ENCODE measurements at places on chromosomes 7 and 10.

DNA sequence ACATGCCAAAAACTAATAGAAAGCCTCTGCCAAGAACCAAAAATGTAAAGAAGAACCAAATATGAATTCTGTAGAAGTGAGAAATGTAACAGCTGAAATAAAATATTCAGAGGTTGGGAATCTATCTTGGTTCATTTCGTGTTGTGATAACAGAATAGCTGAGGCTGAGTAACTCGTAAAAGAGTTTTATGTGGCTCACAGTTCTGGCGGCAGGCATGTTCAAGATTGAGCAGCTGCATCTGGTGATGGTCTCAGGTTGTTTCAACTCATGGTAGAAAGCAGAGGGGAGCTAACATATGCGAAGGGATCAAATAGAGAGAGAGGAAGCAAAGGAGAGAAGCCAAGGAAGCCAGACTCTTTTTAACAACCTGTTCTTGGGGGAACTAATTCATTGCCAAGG is 717.2 kb downstream of the TNS3 start:
- DNase-seq, result no peak

GRCh38 chr10:69515699-69516259 is 57.4 kb downstream of the NEUROG3 start:
- peak; percentile 27 for DNase-seq

DNA sequence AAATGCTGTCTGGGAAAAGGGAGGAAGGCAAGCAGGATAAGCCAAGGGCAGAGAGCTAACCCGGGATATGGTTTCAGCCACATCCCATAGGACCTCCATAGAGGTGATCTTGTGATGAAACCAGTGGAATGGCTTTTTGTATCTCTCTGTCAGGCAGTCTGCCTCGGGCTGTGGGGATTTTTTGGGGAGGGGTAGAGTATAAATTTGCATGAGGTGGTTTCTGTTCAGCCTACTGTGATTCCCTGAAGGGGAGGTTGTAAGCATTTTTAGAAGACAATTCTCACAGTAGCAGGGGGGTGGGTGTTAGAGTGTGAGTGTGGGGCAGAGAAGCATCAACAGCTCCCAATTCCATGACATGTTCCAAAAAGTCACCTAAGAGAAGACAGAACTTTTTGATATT is 11.8 kb downstream of the OR9A2 start:
- no peak for DNase-seq

DNA sequence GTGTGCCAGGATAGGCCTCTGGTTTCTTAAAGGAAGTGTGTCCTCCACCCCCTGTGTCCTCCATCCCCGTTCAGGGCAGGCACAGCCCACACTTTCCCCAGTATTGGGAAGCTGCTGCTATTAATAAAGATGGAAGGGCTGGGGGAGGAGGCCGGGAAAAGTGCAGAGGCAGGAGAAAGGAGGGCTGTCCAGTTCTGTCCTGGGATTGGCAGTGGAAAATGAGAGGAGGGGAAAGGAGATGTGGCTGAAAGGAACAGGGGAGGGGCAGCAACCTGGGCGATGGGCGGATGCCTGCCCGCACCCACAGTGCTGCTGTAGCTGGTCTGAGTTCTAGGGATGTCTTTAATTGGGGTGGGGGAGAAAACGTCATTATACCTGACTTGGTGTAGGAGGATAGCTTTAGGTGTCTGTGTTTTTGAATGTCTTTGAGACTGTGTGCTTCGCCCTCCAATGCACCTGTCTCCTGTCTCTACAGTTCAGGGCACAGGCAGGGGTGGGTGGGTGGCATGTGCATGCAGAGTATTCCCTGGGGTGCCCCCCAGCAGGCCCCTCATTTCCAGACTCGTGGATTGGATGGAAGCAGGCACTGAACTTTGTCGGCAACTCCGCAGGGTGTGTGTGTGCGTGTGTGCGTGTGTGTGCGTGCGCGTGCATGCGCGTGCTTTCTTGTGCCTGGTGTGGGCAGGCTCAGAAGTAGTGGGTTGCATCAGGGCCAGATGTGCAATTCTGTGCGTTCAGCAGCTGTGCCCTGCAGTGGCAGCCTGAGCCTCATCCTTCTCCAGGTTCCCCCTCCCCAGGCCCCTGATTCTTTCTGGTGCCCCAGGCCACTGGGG is 2.5 kb downstream of the TRIM8 start:
- DNase-seq, result no peak

GRCh38 chr7:1666823-1667565 is 3.1 kb upstream of the ELFN1 start:
- DNase-seq, result no peak

GRCh38 chr7:129851174-129851573 is 101.6 kb downstream of the UBE2H start:
- no peak for DNase-seq

DNA sequence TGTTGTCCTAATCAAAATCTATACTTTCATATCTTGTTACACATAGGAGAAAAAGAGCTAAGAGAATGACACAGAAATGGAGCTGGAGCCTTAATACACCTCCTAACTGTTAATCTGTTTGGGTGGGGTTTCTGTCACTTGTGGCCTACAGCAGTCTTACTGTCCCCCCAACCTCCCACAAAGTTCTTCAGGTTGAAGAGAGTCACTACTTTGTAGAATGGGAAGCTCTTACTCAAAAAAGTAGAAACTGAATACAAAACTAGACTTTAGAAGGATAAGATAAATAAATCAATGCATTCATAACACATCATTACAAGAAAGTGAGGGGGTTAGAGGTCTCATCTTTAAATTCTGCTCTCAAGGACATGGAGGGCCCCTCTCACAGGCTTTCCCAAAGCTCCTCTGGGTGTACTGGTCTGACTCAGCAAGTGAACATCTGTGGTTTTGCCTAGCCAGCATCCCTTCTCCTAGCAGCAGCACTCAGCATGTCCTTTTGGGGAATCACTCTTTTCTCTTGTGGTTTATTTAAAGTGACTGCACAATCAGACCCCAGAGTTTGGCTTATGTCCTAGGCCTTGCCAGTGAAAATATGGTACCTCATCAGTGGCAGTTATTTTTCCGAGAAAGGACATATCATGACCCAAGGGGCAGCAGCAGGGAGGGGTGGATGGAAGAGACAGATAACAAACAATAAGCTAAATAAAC is 2.0 kb upstream of the BLVRA start:
- DNase-seq, result no peak

DNA sequence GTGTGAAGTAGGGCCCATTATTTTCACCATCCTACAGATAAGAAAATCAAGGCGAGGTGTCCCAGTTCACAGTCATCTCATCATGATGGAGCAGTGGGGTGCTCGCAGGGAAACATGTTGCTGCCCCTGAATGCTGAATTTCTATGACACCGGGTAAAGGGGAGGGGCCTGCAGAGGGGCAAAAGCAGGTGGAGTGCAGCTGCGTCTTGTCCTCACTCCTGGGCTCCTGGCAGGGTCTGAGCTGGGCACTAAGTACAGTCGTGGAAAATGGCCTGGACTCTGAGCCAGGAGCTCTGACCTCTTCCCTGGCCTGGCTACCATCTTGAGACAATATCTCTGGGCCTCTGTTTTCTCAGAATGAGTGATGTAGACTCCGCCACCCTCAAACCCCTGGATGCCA is 253.1 kb upstream of the PITRM1 start:
- DNase-seq, result no peak

DNA sequence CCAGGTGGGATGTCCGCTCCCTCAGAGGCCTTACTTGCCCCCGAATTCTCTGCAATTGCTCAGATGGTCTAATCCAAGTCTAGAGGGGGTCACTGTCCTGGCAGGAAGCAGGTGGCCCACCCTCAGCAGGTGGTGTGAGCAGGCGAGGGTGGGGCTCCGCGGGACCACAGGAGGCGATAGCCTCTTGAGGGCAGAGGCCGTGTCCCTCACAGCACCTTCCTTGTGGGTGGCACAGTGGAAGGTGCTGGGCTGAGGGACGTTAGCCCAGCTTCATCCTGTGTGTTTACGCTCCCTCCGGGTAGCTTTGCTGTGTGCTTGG is 38.3 kb upstream of the INPP5A start:
- no peak for DNase-seq

GRCh38 chr10:125734823-125735222 is 15.3 kb downstream of the EDRF1 start:
- DNase-seq, result no peak

DNA sequence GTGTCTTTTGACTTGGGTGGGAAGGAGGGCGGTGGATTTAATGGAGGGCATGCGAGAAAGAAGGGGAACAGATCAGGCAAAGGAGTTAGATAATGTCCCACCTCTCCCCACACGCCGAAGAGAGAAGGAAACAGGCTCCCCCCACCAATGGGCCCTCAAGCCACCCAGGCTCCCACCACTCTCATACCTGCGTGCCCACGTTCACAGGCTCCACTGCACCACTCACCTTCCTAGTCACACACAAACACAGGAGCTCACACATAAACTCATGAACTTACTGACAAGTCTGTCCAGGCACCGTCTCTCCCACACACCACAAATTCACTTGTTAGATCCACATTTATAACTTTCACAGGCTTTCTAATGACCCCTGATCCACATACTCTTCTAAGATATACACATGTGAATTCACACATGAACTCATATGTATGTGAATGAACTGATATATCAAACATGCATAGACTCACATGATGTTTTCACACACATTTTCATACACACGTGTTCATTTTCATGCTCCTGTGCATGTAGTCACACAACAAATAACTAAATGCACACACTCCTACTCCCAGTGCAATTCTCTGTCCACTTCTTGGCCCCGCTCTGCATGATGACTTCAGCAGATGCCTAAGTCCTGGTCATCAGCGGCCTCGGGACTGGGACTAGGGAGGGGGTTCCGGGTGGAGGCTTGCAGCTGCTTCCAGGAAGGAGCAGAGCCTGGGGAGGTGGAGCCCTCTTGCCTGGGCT is 1.5 kb downstream of the LZTS2 start:
- no peak for DNase-seq

DNA sequence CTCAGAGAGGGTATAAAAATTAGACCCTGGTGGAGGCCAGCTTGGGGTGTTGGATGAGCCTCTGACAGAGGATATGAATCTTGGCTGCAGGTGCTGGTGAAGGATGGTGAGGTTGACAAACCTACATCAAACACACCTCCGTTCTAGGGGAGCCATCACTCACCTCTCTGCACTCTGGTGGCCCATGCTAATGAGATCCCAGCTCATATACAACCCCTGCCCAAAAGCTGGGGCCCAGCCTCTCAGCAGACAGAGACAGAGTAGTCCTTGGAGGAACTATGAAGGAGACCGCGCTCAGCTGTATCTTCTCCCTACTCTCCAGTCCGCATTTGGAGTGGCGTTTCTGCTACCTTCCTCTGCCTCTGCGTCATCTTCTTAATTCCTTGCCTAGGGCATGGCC is 83.1 kb upstream of the SORCS3 start:
- no peak for DNase-seq

- peak; percentile 66 for DNase-seq
Observed at GRCh38 chr7:55552320-55553023, 19.8 kb downstream of the VOPP1 start.

DNA sequence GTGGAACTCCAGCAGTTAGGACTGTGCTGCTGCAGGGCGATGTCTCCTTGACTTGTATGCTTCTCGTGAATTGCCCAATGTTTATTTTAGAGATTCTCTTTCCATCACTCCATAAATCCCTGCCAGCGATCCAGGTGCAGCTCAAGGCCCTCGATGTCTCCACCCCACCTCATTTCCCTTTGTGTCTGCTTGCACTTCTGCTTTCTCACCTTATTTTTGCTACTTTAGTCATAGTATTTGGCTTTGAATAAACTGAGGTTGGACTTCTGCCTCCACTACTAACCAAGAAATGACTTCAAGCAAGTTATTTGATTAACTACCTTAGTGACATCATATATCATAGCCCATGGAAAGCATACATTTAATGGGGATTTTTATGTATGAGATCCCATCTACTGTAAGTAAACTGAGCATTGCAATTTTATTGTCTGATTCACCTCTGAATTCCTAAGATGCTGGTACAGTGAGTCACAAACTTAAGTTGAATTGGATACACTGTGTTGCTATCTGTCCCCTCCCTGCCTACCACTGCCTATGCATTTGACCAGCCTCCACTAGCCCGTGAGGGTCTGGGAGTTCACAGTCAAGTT is 255.8 kb downstream of the ABCA13 start:
- DNase-seq, result no peak

- DNase-seq, result no peak
Observed at GRCh38 chr10:91601212-91601611, 31.7 kb downstream of the PPP1R3C start.

DNA sequence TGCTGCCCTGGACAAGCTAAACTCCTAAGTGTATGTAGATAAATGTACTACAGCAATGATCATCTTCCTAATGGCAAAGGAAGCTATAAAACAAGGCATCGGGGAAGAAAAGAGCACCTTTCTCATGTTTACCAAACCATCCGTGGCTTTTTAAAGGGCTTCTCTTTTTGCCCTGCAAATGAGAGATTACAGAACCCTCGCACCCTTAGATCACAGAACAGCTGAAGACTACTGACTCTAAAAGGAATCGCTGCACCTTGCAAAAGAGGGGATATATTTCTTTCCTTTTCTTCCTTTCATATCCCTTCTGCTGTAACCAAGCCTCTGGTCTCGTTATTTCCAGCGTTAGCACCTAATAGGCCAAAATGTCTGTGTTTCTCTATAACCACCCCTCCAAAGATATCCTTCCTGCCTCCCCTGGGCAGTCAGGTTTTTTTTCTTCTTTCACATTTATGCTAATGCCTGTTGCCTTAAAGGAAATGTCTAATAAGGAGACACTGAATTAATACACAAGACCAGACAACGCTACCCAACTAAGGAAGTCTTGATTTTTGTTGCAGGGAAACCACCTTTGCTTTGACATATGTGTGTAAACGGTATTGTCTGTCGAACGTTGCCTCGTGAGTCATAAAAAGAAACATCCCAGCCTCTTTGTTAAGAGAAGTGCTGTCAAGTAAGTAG is 10.5 kb downstream of the ST8SIA6 start:
- DNase-seq, result peak; percentile 41

DNA sequence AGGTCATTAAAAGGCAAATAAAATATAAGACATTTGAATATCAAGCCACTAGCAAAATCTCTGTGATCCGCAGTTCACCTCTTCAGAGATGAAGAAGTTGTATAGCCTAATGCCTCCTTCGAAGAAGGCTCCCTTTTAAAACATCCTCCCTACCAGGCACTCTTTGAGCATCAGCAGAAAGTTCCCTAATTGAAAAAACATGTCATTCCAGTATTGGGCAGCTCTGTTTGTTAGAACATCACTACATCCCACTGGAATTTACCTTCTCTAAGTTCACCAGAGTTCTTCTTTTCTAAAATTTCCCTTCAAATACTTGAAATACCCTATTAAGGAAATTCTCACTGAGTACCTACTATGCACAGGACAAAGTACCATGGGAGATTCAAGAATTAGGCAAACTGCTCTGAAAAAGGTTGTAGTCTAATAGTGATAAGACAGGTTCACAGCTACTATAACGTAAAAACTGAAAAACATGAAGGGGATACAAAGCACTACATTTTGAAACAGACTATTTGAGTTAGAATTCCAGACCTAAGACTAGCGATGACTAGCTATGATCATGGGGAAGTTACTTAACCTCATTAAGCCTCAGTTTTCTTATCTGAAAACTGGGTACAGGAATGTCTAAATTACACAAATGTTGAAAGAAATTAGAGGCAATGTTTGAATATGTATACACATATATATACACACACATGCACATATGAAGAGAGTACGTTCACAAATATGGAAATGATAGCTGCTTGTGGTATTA is 128.7 kb downstream of the ELAPOR2 start:
- no peak for DNase-seq

- DNase-seq, result no peak
Observed at GRCh38 chr7:30726296-30727006, 25.5 kb upstream of the INMT start.
